NCI-H1092 (cell line): ENCODE measurements at places on chromosomes 4 and X.

- no peak for DNase-seq
These were observed 1941.1 kb downstream of the PCDH7 start for GRCh38 chr4:32661229-32661628.

- no peak for DNase-seq
These were observed 32.9 kb upstream of the PRPS2 start for GRCh38 chrX:12758291-12758690.

- no peak for DNase-seq
These were observed 20.6 kb downstream of the ZNF721 start for GRCh38 chr4:478373-478772.

GRCh38 chr4:158496030-158496741 is 25.5 kb upstream of the RXFP1 start:
- DNase-seq, result peak; percentile 2

DNA sequence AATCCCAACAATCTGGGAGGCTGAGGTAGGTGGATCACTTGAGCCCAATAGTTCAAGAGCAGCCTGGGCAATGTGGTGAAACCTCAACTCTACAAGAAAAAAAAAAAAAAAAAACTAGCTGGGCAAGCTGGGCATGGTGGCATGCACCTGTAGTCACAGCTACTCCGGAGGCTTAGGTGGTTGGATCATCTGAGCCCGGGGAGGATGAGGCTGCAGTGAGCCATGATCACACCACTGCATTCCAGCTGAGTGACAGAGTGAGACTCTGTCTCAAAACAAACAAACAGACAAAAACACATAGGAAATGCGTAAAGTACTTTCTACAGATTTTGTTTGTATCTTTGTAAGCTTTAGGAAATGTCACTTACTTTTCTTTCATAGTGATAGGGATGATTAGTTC is 307.2 kb upstream of the NR3C2 start:
- DNase-seq, result no peak

DNA sequence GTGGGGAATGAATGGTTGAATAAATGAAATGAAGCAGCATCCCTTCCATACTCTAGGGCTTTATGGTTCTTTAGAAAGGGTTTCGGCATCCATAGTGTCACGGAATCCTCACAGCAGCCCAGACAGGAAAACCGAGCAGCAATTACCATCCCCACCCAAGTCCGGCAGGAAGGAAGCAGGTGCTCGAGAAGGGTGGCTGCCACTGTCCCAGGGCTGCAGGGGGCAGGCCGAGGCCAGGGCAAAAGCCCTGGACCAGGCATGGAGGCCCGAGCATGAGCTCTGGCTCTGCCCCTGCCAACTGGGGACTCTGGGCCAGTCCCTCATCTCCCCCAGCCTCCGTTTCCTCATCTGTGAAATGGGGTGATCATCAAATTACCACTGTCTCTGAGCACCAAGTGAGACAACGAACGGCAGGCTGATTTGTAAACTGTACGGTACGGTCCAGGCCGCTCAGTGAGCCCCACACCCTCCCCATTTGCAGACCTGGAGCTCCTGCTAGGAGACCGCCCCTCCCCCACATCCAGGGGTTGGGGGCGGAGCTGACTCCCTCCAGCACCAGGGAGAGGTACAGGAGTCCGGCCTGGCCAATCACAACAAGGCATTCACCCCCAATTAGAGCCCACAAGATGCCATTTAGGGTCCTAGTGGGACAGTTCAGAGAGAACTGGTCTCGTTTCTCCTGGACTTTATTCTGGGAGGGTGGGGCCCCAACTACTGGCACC is 100.4 kb downstream of the WFS1 start:
- no peak for DNase-seq

- no peak for DNase-seq
These were observed 152.7 kb upstream of the FTHL17 start for GRCh38 chrX:31224381-31225012.

DNA sequence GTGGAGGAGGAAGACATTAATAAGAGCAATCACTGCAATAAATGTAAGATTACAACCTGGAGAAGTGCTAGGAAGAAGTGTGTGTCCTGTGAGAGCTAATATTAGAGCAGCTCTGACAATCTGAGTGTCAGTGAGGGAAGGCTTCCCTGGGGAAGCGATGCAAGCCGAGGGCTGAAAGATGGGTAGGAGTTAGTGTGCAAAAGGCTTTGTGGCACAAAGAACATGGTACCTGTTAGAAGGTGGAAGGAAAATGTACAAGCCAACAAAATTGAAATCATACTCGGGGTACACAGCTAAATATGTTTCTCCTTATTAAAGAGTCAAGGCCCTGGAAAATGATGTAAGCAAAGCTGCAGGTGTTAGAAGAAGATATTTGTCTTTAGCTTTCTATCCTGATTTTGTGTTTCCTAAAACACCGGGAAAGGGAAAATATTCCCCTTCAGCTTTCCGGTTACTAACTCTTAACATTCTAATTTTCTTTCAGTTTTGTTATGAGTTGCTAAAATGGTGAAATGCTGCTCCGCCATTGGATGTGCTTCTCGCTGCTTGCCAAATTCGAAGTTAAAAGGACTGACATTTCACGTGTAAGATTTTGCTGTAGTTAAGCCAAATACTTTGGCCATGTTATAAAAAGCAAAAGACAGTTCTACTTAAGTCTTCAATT is 808 bp downstream of the THAP6 start:
- DNase-seq, result no peak

- no peak for DNase-seq
These were observed 193.6 kb upstream of the HTR2C start for GRCh38 chrX:114390251-114390796.

DNA sequence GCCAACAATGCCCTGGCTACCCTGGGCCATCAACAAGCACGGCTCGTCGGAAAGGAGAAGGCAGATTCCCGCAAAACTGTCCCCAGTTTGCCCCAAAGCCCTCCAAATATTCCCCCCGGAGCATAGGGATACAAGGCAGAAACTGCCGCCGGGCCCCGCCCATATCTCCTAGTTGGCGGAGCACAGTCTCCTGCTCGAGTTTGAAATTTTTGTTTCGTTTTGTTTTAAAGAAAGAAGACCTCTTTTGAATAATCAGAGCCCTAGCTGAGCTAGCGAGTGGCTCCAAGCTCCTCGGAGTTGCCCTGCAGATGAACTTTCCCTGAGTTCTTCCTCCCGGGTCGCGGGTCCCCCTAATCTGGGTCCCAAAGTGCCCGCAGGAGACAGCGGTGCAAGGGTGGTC is 138.1 kb upstream of the ZIC3 start:
- DNase-seq, result no peak

GRCh38 chr4:107691378-107691777 is 28.7 kb downstream of the PAPSS1 start:
- DNase-seq, result peak; percentile 16

DNA sequence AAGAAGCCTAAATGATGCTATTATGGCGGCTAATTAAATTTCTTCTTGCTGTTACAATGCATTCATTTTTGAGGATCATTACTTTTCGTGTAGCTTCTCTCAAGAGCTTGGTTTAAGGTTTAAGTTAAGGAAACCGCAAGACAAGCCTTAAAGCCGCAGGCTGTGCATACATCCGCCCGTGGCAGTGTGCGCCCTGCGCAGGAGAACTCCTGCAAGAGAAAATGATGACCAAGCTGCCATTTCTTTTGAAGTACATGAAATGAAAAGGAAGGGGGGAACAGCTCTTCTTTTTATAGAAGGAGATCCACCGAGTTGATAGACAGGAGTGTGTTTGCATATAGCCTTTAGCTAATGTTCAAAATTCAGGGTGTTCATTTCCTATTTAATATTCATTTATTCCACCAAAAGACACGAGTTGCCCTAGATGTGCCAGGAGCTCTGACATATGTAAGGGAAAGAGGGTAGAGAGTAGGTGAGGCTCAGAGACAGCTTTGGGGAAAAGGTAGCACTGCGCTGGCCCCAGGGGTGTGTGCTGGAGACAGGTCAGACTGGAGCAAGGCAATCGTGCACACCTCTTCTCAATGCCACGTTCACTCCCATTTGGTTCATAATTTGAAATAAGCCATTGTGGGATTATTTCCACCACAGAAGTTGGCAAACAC is 112.1 kb upstream of the LDB2 start:
- DNase-seq, result no peak

DNA sequence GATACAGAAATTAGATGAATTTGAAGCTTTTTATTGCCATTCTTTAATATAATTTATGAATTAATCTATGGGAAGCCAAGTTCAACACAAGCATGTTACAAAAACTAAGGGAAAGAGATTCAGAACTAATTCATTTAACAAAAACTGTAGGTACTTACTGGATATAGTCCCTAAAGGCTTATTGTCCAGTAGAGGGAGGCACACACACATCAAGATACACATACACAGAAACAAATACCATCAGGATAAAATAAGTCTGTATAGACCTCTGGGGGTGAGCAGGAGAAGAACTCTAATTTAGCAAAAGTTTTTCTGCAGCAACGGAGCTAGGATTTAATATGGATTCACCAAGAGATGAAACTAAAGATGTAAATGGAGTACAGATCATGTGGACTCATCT is 83.0 kb upstream of the IL13RA1 start:
- no peak for DNase-seq

DNA sequence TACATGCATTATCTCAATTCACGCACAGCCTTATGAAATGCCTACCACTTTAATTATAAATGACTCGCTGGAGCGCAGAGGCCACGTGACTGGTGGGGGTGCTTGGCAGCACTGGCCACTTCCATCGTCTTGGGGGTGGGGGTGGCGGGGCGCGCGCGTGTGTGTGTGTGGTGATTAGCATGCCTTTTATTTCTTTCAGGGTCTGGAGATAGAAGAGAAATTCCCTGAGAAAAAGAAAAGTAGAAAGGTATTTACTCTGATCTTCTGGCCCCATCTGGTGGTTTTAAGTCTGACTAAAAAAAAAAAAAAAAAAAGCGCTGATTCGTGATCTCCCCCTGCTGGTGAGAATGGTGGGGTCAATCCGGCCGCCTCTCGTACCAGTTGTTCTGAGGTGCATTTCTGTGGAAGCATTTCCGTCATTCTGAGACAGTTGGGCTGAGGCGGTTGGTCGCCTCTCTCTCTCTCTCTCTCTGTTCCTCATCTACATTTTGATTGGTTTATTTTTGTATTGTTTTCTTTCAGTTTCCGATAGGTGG is at the start of gene CCNB3:
Gene CCNB3 (plus strand): TSS at position 402 of the 536 bp plus-strand sequence. CDS start 80,399 bp downstream, outside the sequence.
- peak; percentile 49 for DNase-seq

DNA sequence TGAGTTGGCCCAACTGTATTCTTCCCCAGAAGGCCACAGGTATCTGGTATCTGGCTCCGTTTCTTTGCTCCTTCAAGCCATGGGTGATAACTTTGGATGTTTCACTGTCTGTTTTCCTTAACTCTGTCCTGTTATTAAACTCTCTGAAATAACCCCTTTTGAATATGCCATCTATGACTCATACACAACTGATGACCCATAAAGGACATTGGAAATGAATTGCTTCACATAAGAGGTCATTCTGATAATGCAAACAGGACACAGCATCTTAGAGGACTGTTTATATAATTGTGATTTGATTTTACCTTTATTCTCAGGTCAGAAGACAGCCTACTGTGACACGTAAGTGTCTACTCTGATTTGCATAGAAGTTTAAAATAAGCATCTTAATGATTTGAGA is 227.7 kb downstream of the VEGFC start:
- no peak for DNase-seq

DNA sequence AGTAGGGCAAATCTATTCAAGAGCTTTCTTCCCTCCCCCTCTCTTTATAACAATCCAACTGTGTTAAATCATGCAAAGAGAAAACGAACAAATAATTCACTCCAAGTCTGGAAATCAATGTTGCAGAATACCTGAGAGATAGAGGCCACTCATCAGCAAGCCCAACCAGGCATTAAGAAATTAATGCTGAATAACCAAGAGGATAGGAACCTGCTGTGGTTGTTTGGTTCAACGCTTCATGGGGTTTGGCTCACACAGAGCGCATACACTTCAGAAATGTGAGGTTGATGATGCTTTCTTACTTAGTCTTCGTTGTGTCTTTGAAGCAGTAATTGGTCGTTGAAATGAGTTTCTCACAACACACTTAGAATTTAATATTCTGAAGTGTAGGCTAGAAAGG is 1540.0 kb upstream of the PABPC4L start:
- no peak for DNase-seq
